NCI-H2081 (cell line): ENCODE measurements at places on chromosomes 1 and 21.

DNA sequence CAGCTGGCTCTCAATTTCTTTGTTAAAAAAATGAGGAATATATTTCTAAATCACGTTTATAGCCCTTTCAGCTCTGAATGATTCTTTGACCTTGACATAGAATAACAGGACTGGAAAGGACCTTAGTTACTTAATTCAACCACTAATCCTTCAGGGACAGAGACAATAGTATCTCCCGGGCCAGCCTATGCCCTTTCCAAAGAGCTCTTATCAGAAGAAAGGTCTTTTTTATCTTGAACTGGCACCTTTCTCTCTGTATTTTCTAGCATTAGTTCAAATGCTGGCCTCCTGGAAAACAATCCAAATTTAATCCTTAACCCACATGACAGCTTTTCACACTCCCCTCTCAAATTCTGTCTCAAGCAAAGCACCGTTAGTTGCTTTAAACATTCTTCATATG is 44.8 kb upstream of the FBXO28 start:
- DNase-seq = no peak

- DNase-seq = no peak
Observed at GRCh38 chr1:214958486-214958885, 124.1 kb upstream of the KCNK2 start.

- no peak for DNase-seq
Observed at GRCh38 chr1:193567937-193568336, 381.5 kb upstream of the B3GALT2 start.

- DNase-seq = no peak
Observed at GRCh38 chr1:229390130-229390529, 43.8 kb downstream of the ACTA1 start.

DNA sequence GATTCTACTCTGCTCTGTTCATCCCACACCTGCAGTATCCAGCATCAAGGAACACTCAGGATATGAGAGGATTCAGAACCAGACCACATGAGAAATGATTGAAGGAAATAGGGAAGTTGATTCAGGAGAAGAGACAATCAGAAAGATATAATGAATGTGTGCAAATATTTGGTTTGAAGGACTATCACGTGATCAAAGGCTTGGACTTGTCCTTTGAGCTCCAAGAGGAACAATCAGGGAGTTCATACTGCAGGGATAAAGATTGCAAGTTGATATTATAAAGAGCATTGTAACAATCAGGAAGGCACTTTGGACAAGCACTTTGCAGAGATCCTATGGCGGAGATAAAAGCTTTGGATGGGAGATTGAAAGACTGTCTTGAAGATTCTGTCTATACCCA is 13.9 kb upstream of the PIGM start:
- no peak for DNase-seq

DNA sequence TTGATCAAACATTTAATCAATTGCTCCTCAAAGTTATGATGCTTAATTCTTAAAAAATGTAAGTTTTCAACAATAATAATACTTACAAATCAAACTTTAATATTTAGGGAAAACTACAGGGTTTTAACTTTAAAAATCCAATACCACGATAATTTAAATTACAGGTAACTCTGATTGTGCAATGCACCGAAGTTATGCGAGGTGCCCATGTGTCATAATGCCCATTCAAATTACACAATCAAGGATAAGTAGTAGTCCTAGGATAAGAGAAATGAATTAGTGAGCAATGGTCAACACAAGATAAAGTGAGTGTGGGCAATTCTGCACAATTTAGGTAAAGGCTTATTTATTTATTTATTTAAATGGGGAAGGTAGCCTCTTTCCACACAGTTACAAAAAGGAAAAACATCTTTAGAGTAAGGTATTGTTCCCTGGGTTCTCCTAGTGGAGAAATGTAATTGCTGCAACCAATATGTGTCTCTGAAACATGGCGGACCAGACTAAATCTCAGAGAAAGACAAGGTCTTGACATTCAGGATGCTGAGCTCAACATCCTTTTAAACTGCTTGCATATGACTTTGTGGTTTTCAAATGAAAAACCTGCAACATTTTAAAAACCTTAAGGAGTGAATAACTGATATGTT is 164.2 kb downstream of the TTLL7 start:
- DNase-seq = no peak

- DNase-seq = no peak
Observed at GRCh38 chr1:85582687-85583591, 2.4 kb downstream of the CCN1 start.

DNA sequence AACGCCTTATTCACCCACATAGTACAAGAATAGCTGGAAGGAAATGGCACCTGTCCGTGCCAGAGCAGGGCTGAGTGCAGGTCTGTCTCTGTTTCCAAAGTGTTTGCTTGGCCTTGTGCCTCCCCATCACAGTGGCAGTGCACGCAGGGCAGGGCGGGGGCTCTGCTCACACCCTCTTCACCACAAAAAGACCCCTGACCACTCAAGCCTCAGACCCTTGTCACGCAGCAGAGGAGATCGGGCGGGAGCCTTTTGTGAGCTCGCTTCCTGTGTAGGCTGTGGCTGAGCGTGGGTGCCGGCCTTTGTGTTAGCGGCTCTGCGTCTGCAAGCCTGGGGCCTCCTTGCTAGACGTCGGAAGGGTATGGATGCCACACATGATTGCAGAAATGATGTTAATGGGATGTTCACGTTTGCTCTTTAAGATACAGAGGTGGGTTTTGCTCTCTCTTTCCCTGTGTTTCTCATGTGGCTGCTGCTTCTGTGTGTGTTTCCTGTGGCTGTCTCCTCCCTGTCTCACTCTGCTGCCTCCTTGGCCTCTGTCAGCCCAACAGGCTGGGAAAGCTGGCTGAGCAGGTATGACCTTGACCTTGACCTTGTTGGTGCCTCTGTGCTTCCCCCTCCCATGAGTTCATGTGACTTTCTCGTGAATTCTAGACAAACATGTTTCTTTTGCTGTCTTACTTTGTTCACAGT is 45.4 kb downstream of the S100B start:
- DNase-seq = no peak

- DNase-seq = no peak
Observed at GRCh38 chr21:42737951-42738590, 84.7 kb downstream of the PDE9A start.

DNA sequence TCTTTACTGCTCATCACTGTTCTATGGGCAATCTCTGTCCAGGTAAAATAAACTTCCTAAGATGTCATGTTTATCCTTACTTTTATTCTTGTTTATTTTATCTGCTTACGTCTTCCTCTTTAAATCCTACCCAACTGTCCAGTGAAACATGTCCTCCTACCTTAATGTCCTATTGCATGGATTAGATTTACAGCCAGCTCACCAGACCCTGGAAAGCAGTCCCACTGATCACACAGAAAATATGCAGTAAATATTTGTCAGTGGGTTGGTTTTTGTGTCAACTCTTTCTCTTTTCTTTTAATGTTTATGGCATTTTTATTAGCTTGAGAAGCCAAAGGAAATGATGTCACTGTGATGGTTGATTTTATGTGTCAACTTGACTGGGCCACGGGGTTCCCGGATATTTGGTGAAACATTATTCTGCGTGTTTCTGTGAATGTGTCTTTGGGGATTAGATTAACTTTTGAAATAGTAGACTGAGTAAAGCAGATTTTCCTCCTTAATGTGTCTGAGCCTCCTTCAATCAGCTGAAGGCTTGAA is 258.3 kb downstream of the SRGAP2C start:
- no peak for DNase-seq

- DNase-seq = no peak
Observed at GRCh38 chr1:66182551-66183178, 351.3 kb upstream of the SGIP1 start.

- DNase-seq = peak; percentile 33
Observed at GRCh38 chr1:216119600-216119999, 303.6 kb downstream of the USH2A start.
